RPMI7951 (cell line): ENCODE measurements at places on chromosomes 13 and 19. TPM values are rescaled to one million over a fixed set of nuclear protein-coding genes. Genes with fewer than 3 reads are reported as not detected.

DNA sequence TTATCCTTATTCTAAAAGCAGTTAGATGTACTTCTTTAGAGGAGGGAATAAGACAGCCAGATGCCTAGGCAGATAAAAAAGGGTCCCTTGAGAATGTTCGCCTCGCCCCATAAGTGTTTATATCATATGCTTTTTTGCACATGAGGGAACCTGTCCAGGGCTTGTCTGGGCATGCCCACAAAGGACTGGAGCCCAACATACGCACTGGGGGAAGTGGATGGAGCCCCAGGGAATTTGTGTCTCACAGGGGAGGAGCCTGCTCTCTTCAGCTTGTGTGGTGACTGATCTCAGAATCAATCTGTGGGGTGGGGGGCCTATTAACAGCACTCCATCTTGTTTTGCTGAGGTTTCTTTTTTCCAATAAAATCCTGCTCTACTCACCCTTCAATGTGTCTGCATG is 22.6 kb downstream of the MED4 start:
- DNase-seq = no peak

DNA sequence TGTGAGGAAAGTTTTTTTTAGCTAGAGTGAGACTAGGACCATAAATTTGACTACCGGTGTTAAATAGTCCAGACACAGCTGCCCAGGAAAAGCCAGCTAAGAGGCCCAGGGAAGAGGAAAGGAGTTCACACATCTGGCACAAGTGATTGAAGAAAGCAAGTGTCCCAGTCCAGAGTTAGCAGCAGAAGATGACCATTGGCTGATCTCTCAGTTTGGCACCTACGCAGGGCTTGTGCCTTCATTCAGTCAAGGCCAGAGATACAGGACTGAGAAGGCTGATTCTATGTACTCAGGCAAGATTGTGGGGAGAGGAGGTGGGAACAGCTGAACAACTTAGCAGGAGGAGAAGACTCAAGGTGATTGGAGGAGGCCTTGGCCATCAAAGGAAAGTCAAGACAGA is 575.0 kb upstream of the KLF12 start:
- DNase-seq = no peak

DNA sequence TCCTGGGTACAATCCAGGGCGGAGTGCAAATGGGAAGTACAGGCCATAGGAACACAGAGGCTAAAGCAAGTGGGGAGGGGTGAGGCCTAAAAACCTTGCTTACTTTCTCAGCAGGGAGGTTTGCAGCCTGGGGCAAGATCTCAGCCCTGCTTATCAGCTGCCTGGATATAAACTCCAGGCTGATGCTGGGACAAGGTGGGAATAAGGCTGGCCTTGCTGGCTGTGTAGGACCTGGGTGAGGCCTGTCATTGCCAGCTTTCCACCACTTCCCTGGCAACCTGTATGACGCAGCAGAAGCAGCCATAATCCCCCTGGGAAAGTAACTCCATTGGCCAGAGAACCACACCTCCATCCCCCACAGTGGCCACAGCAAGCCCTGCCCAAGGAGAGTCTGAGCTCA is 279.1 kb upstream of the ATXN8OS start:
- no peak for DNase-seq

DNA sequence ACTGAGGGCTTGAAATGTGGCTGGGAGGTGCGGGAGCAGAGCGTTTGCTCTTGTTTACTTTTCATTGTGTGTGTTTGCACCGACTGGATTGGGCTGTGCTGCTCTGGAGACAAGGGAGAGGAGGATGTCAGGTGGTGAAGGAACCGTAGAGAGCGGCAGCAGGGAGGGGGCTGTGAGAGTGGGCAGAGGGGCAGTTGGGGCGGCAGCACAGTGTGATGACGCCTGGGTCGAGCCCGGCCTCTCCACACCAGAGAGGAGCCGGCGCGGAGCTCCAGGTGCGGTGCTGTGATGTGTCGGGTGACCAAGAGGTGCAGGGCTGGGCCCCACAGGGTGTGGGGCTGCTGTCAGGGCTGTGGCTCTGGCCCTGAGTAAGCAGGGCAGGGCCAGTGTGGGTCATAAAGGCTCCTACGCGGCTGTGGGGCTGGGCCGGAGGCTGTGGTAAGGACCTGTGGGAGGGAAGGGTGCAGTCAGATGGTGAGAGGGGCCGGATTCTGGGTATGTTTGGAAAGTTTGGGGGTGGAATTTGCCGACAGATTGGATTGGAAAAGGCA is 10.5 kb downstream of the NAXD start:
- DNase-seq = no peak

DNA sequence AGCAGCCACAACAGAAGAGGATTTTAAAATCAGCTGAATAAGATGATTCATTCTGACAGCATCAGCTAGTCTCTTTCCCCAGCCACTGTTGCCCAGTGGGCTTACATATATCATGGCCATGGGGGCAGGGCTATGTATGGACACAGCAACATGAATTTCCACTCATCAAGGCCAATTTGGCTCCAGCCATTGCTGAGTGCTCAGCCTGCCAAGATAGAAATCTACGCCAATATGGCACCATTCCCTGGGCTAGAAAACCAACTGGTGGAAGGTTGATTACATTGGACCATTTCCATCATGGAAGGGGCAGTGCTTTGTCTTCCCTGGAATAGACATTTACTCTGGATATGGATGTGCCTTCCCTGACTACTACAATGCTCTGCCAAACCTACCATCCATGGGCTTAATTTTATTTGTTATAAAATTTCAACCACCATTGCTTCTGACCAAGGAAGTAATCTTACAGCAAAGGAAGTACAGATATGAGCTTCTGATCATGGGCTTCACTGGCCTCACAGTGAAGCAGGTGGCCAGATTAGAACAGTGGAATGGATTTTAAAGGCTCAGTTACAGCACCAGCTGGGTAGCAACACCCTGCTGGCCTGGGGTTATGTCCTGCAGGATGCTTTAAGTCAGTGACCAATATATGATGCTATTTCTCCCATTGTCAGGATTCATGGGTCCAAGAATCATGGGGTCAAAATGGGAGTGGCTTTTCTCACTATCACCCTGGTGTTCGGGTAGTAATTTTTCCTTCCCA is 9.8 kb upstream of the ALOX5AP start:
- peak; percentile 89 for DNase-seq

- no peak for DNase-seq
Measured at GRCh38 chr13:110812869-110813645, 99.6 kb downstream of the ING1 start.

Gene CLPTM1
- total RNA-seq = 35.0 and 52.5 TPM in 2 replicates

GRCh38 chr19:7853770-7854128 is 20.4 kb downstream of the PRR36 start:
- DNase-seq = no peak

Gene ATP8A2
- 1.3 TPM in 2 replicates for total RNA-seq

DNA sequence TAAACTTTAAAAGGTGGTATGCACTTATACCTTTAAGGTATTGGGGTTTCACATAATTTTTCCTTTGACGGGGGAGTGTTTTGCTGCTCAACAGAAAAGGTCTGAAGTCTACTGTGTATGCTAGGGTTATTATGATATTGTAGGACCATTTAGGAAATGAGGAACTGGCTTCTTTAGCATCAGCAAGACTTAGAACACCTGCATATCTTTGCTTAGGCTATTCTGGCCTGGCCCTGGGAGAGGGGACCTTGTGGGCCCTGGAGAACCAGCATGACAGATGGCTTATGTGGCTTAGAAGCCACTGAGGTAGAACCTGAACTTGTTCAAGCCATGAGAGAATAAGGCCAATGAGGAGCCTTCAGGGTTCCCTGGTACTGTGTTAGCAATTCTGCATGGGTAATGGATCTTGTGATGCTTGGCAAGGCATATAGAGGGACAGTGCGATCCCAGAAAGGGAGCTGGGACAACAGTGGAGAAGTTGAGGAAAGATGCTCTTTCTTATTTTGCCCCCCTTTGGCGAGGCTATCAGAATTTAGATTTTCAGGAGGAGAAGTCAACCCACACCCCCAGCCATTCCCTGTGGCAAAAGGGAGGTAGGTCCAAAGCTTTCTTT is 4.3 kb downstream of the RGCC start:
- no peak for DNase-seq

GRCh38 chr19:1166872-1167573 is 7.0 kb downstream of the SBNO2 start:
- DNase-seq = no peak

GRCh38 chr13:34364633-34365032 is 546.7 kb downstream of the RFC3 start:
- no peak for DNase-seq

DNA sequence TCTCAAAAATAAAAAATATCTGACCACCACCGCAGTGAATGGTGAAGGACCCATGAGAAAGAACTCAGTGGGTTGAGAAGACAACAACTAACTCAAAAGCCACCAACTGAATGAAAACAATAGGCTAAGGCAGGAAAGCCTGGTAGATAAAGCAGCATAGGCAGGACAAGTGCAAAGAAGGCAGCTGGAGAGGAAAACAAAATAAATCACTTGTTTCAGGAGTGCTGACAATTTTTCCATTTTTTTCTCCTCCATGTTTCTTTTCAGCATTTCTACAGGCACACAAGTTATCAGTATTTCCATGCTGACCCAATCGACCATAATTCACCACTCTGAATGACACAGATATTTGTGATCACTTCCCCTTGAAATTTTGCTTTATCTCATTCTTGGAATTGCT is 597.8 kb downstream of the LIG4 start:
- no peak for DNase-seq

DNA sequence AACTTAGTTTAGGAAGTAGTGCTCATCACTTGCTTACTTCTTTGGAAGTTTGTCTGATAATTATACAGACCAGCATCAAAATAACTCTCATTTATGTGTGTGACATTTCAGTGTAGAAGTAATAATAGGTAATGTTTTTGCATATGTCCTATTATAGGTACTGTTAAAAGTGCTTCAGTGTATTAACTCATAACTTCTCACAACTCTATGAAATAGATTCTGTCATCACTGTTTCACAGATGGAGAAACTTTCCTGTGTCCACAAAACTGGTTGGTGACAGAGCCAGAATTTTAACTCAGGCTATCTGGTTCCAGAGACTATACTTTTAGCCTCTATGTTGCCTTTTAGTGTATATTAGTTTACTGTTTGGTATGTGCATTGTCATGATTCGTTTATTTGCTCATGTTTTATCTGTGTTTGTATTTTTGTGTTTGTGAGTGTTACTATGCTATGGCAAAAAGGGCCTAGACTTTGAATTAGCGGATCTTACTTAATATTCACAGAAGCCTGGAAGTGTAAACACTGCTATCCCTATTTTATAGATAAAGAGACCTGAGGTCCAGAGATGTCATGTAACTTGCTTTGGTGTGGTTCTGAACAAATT is 12.7 kb downstream of the LPAR6 start:
- DNase-seq = no peak

Gene NR2C2AP
- 20.4 and 31.0 TPM in 2 replicates for total RNA-seq

Gene NLRP11
- 1.3 and 1.7 TPM in 2 replicates for total RNA-seq

GRCh38 chr19:19040417-19040816 is 7.0 kb downstream of the ARMC6 start:
- DNase-seq = peak; percentile 22

- no peak for DNase-seq
Measured at GRCh38 chr19:10762656-10763055, 44.8 kb downstream of the DNM2 start.

DNA sequence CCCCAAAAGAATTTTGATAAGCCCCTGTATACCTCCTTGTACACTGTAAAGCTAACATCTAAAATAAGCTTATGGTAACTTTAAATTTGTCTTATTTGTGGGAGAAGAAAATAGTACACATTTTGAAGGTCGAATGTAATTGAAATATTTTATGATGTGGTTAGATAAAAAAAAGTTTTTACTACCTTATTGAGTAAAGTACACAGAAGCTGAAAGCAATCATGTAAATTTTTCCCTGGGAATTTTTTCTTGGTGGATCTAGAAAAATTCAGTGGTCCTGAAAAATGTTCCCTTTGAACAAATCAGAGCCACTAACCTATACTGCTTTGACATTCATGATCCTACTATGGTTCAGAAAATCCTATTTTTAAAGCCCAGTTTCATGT is 46.9 kb downstream of the SIPA1L3 start:
- DNase-seq = no peak

Gene TJP3
- total RNA-seq = not detected in 2 replicates

Gene LILRB1
- total RNA-seq = not detected in 2 replicates

DNA sequence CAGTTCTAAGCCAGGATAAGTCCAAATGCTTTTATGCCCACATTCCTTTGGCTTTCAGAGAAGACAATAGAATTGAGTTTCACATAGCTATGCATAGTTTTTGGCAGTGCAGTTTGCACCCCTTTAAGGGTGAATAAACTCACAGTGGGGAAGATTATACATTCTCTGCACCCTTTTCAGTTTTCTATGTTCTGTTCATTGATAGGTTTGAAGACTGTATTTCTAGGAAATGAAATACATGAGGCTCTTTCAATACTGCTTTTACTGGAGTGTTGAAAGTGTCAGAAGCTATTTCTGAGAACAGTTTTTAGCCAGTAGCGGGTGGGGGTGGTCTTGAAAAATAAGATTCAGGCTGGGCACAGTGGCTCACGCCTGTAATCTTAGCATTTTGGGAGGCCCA is 46.2 kb downstream of the IPO5 start:
- DNase-seq = no peak

DNA sequence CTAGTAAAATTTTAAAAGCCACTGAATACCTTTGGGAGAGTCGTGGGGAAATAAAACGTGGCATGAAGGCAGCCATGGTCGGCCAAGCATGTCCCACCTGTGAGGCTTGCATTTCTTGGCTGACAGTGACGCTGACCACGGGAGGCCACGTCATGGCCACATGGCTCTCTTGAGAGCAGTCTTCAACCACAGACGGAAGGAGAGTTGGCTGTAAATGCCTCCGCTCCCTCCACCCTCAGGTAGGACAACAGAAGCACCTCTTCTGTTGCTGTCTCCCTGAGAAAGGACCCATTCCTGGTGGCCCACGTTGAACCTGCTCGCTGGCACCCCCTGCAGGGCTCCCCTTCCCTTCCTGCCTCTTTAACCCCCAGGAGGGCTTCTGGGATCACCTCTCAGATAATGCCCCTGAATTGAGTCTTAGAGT is 10.6 kb upstream of the LRRC25 start:
- DNase-seq = no peak

DNA sequence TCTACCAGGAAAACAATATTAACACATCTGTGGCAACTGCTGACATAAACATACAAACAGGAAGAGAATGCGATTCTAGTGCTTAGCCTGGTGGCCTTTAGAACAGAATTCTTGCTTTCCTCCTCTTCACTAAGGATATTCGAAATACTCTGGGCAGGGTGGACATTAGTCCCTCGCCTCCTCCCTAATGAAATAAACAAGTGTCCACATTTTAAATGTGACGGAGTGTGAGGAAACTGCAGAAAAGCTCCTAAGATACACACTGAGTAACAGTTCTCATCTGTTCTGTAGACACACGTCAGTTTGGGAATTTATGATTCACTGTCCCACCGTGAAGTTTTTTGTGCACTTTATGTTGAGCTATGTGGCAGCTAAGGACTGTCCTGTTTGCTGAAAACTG is 639 bp downstream of the STARD13 start:
- no peak for DNase-seq
